ENCODE measurements at places on chromosomes 16 and 17. TPM values are rescaled to one million over a fixed set of nuclear protein-coding genes. Genes with fewer than 3 reads are reported as not detected.

DNA sequence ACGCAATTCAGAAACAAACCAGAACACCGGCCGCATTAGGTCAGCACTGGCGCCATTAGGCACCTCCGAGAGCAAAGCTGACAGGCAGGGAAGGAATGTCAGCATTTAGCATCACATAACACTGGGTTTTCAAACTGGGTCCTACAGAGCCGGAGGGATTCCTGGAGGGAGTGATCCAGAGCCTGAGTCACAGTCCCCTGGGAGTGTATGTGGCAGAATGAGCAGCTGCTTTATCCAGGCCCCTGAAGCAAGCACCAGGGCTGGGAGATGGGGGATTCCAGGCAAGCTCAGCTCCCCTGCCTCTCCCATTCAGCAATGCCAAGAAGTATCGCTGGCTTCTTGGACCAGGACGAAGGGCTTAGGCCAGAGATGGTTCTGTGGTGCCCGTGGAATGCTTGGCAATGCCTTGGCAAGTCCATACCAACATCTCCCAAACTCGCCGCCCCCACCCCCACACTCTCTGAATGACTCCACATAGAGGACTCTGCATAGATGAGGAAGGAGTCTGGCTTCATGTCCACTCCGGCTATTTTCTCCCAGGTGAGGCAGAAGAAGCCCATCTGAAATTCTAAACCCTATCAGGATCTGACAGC, 20.4 kb downstream of the GAS7 start:
- no peak overlapping the region for H3K4me3 ChIP-seq
- DNase-seq = no peak
- no peaks in the 10 kb centered on the region for H3K36me3 ChIP-seq
- no peaks in the 10 kb centered on the region for H3K27me3 ChIP-seq
- H3K27ac ChIP-seq = no peak overlapping the region

GRCh38 chr17:15175356-15175755, 89.8 kb downstream of the PMP22 start:
- no peak overlapping the region for H3K27ac ChIP-seq
- peaks cover 2% of the 10 kb centered on the region for H3K36me3 ChIP-seq
- peaks cover 30% of the 10 kb centered on the region for H3K27me3 ChIP-seq
- peaks cover 2% of the 10 kb centered on the region for H3K4me1 ChIP-seq
- H3K4me3 ChIP-seq = no peak overlapping the region

DNA sequence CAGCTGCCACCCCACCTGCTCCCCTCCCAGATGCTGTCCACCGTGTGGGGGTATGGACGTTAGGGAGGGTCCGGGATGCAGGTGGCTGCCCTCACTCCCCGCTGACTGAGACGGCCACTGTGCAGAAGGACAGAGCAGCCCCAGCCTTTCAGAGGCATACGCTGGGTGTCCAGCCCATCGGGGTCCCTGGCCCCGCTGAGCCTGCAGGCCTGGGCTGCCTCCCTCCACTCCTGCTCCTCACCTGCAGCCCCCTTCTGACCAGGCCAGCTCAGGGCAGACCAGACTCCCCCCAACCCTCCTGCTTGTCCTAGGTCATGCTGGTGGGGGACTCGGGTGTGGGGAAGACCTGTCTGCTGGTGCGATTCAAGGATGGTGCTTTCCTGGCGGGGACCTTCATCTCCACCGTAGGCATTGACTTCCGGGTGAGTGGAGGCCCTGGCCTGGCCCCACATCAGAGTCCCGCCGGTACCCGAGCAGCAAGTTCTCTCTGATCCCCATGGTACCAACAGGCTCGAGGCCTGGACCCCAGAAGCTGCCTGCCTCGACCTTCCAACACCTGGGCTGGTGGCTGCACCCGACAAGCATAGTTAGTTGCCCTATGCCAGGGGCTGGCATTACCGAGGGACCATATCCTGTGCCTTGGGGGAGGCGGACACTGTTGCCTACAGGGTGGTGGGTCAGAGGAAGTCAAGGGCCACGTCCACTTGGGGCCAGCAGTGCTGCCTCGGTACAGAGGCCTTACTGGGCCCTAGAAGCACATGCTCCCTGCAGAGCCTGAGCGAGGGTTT, 1.4 kb downstream of the RAB26 start:
- no peaks in the 10 kb centered on the region for H3K36me3 ChIP-seq
- DNase-seq = no peak
- H3K4me1 ChIP-seq = peaks cover 23% of the 10 kb centered on the region
- no peak overlapping the region for H3K27ac ChIP-seq

The KRTAP2-3 gene
- total RNA-seq = not detected

GRCh38 chr17:55186937-55187770, 77.6 kb upstream of the HLF start:
- H3K27me3 ChIP-seq = no peaks in the 10 kb centered on the region
- no peak for DNase-seq
- no peak overlapping the region for H3K27ac ChIP-seq
- peaks cover 7% of the 10 kb centered on the region for H3K4me1 ChIP-seq
- peaks cover 4% of the 10 kb centered on the region for H3K36me3 ChIP-seq

The MLX gene
- total RNA-seq = 36.1 TPM

The TMEM204 gene
- 23.4 TPM for total RNA-seq

GRCh38 chr17:76528528-76529223, 8.8 kb downstream of the CYGB start:
- DNase-seq = no peak
- peak overlapping the region; percentile 60 for H3K4me3 ChIP-seq
- H3K4me1 ChIP-seq = peaks cover 8% of the 10 kb centered on the region
- peaks cover 6% of the 10 kb centered on the region for H3K27me3 ChIP-seq
- H3K27ac ChIP-seq = no peak overlapping the region

Measured in T-helper 17 cell (primary cell).